ENCODE measurements at places on chromosomes 1 and 21. TPM values are rescaled to one million over a fixed set of nuclear protein-coding genes. Genes with fewer than 3 reads are reported as not detected.

Gene SPTA1
- total RNA-seq, result 0.20 TPM

Gene LEFTY2
- total RNA-seq, result not detected

DNA sequence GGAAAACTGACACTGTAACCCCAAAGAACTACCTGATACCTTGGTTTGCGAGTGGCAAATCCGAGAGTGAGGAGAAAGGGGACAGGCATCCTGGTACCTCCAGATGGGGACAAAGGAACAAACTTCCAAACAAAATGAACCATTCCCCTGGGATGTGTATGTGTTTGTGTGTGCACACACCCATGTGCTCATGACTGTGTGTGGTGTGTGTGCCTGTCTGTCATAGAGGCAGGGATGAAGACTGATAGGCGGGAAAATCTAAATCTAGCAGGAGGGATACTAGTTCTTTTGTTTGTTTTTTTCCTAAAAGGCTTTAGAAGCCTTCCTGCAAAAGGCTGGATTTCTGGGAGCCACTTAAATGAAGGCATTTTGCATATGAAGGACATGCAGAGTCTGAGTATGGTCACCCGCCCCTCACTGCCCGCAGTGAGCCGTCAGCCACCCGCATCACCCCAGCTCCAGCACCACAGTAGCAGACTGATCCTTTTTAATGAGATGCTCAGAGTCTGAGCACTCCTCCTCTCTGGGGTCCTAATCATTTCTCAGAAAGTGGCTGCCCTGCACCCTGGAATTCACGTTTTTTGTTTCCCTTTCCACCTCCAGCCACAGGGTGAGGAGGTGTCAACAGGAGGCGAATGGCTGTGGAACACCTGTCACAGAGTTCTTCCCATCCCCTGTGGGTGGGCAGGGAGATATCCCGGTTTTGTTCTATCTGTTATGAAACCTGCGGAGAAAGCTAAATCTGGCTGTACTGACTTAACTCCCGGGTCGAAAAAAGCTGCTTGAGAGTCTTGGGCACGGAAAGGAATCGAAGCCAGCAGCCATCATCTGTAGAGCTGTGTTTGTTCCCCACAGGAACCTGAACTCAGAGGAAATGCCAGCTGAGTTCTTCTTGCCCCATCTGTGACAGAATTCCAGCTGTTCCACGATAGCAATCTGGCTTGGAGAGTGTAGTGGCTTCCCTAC is 34.9 kb downstream of the UTP25 start:
- H3K27ac ChIP-seq, result no peak overlapping the region
- no peak for DNase-seq
- no peaks in the 10 kb centered on the region for H3K4me1 ChIP-seq

Gene RIPPLY3
- not detected for total RNA-seq

Gene SCMH1
- total RNA-seq, result 37.5 TPM

Gene CAMK1G
- total RNA-seq, result 0.20 TPM

DNA sequence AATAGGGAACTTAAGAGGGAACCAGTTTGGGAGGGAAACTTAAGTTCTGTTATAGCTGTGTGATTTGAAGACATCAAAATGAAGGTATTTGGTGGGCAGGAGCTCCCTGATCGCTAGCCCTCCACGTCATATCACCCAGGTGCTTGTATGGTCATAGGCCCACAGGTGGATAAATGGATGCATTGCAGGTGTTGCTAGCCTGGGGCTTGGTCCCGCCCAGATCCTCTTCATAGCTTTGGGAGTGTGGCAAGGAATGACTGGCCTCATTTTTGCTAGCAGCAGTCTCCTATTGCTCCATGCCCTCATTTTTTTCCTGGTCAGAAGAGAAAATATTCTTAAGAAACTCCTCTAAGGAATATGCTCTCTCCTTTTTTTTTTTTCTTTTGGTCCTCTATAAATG is 11.3 kb downstream of the GNPAT start:
- H3K27ac ChIP-seq, result no peak overlapping the region
- peaks cover 2% of the 10 kb centered on the region for H3K36me3 ChIP-seq
- no peaks in the 10 kb centered on the region for H3K27me3 ChIP-seq
- no peak overlapping the region for H3K4me3 ChIP-seq

- DNase-seq, result no peak
- H3K27ac ChIP-seq, result peak overlapping the region; percentile 82
- H3K4me3 ChIP-seq, result no peak overlapping the region
Measured at GRCh38 chr1:150976401-150976821, 1.8 kb upstream of the CERS2 start.

Gene METTL18
- total RNA-seq, result 5.2 TPM

DNA sequence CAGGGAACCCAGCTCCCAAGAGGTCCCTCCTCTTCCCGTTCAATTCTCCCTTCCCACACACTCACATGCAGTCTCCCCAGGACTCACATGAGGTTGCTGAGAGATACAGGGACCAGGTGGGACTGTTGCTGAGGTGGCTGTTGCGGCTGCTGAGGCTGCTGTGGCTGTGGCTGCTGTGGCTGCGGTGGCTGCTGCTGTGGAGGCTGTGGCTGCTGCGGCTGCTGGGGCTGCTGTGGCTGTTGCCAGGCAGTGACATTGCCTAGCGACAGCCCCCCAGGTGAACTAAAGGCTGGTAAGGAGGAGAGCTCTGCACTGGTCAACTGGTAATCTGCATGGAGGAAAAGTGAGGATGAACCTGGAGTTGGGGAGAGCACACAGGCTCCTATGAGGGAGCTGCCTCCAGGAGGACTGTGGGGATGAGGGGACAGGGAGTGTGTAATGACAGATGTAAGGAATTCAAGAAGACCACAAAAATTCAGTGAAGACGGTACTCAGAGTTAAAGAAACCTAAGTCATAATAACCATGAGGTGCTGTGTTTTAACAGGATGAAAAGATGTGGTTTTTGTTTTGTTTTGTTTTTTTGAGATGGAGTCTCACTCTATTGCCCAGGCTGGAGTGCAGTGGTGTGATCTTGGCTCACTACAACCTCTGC is 31.8 kb downstream of the MEF2D start:
- peaks cover 56% of the 10 kb centered on the region for H3K4me1 ChIP-seq
- H3K4me3 ChIP-seq, result no peak overlapping the region
- DNase-seq, result no peak
- peaks cover 93% of the 10 kb centered on the region for H3K36me3 ChIP-seq
- no peaks in the 10 kb centered on the region for H3K27me3 ChIP-seq

Gene CLDN8
- 4.8 TPM for total RNA-seq

DNA sequence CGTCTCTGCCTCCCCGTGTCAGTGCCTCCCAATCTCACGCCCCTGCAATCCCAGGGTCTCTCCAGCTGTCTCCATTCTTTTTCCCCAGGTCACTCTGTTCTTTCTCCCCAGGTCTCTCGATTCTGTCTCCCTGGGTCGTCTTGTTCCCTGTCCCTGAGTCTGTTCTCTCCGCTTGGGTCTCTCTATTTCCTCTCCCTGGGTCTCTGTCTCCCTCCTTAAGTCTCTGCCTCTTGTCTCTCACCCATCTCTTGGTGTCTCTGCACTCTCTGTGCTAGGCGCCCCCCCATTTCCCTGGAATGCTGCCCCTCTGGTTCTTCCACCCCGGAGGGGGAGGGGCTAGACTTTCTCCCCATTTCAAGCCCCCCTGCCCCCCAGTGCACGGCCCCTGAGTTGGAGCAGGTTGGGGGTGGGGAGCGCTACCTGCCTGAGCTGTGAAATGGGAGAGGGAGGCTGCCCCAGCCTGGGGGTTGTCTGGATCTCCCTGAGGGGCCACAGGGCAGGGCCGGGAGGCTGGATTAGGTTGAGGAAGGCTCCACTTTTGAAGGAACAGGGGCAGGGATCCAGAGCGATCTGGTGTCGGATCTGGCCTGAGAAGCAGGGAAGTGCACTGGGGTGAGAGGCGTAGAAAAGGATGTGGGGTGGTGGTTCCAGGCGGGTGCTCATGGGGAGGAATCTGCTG is 1.4 kb downstream of the PTPRF start:
- peak overlapping the region; percentile 88 for H3K4me3 ChIP-seq
- peaks cover 30% of the 10 kb centered on the region for H3K4me1 ChIP-seq
- no peaks in the 10 kb centered on the region for H3K36me3 ChIP-seq
- no peaks in the 10 kb centered on the region for H3K27me3 ChIP-seq
- peak overlapping the region; percentile 74 for H3K27ac ChIP-seq

Gene SLC35D1
- 1.4 TPM for total RNA-seq

Gene CFHR5
- total RNA-seq, result not detected

GRCh38 chr1:29379443-29380073 is 143.2 kb downstream of the PTPRU start:
- H3K4me3 ChIP-seq, result no peak overlapping the region
- H3K27ac ChIP-seq, result no peak overlapping the region
- H3K27me3 ChIP-seq, result no peaks in the 10 kb centered on the region
- DNase-seq, result no peak

GRCh38 chr1:113325022-113325421 is 65.3 kb upstream of the MAGI3 start:
- DNase-seq, result peak; percentile 34
- no peaks in the 10 kb centered on the region for H3K36me3 ChIP-seq
- H3K4me3 ChIP-seq, result no peak overlapping the region
- no peak overlapping the region for H3K27ac ChIP-seq
- no peaks in the 10 kb centered on the region for H3K27me3 ChIP-seq
- no peaks in the 10 kb centered on the region for H3K4me1 ChIP-seq

Gene VSIG8
- not detected for total RNA-seq

- H3K27ac ChIP-seq, result no peak overlapping the region
- no peaks in the 10 kb centered on the region for H3K36me3 ChIP-seq
- DNase-seq, result no peak
Measured at GRCh38 chr1:3481836-3482375, 27.4 kb downstream of the ARHGEF16 start.
